ENCODE measurements at places on chromosomes 1 and 21. TPM values are rescaled to one million over a fixed set of nuclear protein-coding genes. Genes with fewer than 3 reads are reported as not detected.

GRCh38 chr1:179038528-179039281, 13.0 kb downstream of the FAM20B start:
- DNase-seq, result no peak

- DNase-seq, result peak; percentile 43
Measured at GRCh38 chr1:192485692-192486436, 89.7 kb upstream of the RGS1 start.

DNA sequence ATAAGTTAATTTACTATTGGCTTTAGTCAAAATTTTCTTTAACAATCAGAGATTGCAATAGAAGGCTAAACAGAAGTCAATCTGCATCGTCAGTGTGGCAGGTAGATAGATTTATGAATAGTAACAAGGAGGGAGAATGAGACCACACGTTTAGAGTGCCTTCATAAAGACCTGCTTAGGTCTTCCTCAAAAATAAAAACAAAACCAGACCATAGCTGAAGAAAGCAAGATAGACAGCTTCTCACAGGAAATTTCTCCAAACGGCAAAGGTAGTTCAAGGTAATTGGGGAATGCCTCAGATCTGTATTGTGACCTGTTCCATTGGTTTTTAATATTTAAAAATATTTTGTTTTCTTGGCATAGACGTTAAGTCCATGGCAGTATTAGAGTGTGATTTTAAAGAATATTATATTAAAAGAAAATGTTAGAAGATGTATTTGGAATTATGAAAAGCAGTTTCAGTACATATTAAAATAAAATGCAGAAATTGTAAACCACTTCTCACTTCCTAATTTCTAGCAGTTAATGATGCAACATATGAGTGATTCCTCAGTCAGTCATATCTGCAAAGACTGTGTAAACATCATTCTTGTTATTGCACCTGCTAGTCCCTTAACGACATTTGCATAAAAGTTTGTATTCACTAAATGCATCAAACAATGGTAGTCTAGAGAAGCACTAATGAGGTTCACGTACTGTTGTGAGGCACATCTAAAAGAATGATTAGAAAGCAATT, 278.0 kb downstream of the HLX start:
- no peak for DNase-seq

DNA sequence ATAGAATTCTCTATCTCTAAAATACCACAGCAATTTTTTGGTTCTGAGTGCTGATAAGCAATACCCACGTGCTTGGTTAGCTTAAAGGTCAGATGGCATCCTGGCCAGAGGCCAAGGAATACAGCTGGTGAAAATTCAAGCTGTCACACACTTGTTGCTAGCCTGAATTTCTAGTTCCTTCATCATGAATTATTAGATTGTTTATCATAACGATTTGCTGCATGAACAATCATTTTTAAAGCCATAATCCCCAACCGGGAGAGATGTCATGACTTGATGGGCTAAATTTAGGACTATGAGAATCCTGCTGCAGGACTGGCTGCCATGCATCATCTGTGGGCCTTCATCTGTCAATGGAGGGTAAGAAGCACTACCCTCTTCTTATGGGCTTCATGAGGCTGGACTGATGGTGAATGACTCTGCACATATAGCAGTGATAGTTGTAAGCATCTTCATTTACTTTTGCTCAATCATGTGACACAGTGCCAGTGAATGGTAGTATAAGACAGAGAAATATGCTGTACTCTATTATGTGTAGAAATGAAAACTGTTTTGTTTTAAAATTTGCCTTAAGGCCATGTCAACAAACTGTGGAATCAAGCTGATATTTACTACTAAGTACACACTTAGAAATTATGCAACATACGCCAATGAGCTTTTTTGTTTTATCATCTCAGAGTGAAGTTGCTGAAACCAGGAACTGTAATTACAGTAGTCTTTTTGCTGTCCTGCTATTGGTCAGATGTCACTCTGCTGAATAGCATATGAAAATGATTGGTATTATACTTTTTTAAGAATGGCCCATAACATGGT, 80.5 kb upstream of the RALGPS2 start:
- no peak for DNase-seq

Gene ZBTB7B
- 8.4 TPM for polyA plus RNA-seq

Data from muscle of arm (tissue), 14 donors.